ENCODE measurements at places on chromosomes 2 and 18.

GRCh38 chr18:9426753-9427152, 48.6 kb upstream of the RALBP1 start:
- no peak for DNase-seq

DNA sequence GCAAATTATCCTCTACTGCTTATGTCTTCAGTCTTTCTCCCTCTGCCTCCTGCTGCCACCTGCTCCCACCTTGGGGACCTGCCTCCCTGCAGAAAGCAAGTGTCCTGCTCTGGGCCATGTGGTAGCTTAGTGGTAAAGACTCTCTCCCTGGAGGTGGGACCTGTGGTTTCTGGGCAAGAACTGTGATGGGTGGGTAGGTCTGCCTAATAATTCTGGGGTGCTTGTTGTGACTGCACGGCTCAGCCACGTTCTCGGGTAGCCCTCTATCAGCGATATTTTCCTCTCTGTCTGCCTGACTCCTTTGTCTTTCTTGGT, 16.4 kb upstream of the CD28 start:
- DNase-seq: no peak

- DNase-seq: no peak
Observed at GRCh38 chr2:120958623-120959366, 223.1 kb downstream of the GLI2 start.

DNA sequence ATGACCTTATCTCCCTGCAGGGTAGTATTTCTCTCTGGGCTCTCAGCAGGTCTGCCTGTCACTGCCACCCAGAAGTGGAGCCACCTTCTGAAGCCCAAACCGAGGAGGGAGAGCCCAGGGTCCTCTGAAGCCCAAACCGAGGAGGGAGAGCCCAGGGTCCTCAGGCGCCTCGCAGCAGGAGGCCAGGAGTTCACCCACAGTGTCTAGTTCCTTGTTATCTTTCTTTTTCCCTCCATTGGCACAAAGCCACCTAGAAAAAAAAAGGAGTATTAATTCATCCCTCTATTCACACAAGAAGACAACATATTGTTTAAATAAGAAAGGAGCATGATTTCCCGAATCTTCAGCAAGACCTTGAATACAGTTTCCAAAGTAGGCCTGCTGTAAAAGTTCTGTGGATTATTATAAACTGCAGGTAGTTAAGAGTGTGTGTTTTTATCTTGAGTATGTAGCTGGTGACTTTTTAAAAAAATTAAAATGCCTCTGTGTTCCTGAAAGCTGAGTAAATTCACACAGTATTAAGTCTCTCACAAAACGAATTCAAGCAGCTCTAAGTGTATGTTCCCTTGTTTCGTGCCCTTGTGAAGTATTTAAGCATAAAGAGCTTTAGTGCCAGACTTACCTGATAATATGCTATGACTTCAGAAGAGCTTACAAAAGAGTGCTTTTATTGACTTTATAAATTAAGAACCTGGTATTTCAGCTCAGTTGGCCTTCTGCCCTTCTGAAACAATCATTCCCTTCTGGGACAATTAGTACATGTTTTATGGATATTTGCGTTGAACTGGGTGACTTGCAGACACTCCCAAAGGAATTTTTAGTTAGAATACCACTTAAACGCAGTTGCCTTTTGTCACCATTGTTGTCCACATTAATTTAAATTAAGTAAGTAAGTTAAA, 11.7 kb upstream of the GRHL1 start:
- no peak for DNase-seq

DNA sequence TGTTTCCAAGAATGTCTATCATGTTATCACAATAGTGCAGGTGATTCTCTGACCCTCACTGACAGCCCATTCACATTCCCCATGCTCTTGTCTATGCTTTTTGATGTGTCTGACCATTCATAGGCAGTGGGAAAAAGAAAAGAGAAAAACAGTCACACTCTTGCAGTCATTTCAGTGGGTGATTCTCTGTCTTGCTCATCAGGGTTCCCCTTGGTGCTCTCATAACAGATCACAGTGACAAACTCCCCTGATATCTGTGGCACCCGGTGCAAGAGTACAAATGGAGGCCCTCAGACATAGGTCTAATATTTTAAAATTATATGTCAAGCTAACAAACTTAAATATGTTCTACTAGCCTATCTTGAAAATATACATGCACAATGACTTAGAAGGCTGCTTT, 72.7 kb upstream of the PPP1CB start:
- no peak for DNase-seq

DNA sequence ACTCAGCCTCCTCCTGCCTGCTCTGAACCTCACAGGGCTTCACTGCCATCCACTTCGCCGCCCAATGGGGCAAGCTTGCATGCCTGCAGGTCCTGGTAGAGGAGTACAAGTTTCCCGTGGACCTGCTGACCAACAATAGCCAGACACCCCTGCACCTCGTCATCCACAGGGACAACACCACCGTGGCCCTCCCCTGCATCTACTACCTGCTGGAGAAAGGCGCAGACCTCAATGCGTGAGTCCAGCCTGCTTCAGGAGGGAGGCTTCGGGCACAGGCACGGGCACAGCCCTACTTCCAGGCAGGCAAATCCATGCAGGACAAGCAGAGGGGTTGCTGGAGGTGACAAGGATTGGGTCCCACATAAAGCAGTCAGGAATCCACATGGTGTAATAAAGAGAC, 1.2 kb downstream of the ANKRD53 start:
- no peak for DNase-seq

DNA sequence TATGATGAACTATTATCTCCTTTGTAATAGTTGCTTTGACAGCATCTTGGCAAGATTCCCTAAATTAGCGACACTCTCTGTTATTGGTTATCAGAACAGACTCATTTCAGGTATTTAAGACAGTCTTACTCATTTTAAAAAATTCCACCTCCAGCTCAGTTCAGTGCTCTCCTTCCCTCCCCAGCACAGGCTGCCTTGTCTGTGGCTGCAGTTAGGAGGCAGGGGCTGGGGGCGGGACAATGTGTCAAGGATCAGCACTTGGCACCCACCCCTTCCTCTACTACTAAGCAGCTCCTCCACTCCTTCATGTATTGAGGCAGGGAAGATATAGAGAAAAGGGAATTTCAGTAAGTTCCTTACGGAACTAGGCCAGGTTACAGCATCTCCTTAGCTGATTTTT, 85.0 kb downstream of the VSNL1 start:
- DNase-seq: no peak

DNA sequence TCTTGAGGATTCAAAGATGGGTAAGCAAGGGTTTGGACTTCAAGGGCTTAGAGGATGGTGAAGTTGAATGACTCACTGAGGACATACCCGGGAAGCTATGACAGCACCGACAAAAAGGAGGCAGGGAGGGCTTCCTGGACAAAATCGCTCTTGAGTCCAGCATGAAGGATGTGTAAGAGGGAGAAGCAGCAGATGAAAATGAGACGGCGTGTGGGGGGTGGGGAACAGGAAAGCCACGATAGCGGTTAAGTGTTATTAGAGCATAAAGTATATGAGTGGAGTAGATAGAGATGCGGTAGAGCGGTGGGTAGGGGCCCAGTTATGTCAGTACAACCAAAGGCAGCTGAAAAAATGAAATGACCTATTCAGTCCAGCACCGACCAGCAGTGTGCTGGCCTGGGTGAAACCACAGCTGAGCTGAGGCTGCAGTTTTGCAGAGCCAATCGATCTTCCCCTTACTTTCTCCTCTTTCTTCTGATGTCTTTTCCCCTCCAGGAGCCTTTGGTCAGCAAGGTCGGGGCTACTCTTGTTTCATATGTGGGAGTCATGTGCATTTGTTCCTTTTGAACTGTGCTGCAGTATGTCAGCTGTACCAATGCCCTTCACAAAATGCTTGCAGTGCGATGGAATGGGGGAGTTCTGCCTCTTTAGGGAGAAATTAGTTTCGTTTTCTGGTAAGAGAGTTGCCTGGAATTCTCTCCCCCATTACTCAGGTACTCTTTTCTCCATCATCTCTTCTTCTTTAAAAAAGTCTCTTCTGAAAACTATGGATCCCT, 2.0 kb upstream of the THUMPD2 start:
- DNase-seq: no peak

DNA sequence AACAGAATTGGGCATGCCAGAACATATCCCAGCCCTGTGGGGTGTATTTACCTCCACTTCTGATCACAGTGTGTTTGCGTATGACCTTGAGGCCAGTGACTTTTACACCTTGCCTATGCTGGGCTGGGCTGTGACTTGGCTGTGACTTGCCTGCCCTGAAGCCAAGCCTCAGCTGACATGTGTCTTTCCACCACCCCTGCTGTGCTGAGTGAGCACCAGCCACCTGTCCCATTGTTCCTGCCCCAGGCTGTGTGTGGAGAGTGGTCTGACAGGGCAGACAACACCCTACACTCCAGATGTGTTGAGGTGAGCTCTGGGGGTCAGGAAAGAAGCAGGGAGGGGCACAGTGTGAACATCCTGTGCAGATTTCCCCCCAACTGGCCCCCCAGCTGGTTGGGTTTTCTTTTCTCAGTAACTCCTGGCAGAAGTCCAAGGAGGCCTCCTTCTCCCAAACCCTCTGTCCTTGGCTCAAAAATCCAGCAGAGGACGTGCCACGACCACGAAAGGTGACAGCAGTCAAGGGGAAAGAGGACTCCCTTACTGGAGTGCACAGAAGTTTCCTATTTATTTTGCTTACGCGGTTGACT, 5.1 kb upstream of the STEAP3 start:
- peak; percentile 99 for DNase-seq

GRCh38 chr2:5674026-5674340, 18.2 kb upstream of the SOX11 start:
- no peak for DNase-seq

DNA sequence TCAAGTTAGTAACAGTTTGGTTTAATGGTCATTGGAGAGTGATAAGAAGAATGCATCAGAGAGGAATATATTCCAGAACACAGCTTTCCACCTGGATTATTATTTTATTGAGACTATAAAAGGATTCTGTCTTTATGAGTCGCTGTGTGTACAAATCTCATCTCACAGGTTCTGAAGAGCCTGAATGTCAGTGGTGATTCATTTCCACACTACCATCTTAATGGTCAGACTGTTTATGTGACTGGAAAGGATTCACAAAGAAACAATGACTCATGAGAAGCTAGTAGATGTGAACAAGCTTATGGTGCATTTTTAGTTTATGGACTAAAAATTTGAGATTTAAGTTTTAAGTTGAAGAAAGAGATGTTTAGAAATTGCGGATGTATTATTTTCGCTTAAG, 685.4 kb upstream of the NRXN1 start:
- no peak for DNase-seq

- no peak for DNase-seq
Observed at GRCh38 chr2:95043300-95044093, 18.0 kb downstream of the MAL start.

- DNase-seq: peak; percentile 6
Observed at GRCh38 chr2:219344751-219345430, 12.3 kb upstream of the RESP18 start.

- peak; percentile 71 for DNase-seq
Observed at GRCh38 chr18:45690975-45691815, 32.8 kb upstream of the SLC14A1 start.

DNA sequence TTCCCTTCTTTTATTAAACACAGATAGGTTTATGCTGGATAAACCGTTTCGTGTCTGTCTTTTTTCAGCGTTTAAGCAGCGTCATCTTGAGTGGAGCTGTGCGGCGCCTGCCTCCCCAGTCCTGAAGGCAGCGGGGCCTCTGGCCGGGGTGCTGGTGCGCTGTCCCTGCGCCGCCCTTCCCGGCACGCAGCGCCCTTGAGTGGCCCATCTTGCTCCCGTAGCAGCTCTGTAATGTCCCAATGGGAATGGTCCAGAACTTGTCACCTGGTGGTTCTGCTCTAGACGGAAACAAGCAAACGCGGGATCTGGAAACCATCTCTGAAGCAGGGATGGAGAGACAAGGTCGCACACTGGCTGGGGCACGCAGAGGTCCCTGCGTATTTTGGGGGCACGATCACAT, 24.5 kb downstream of the PRELID3A start:
- no peak for DNase-seq

DNA sequence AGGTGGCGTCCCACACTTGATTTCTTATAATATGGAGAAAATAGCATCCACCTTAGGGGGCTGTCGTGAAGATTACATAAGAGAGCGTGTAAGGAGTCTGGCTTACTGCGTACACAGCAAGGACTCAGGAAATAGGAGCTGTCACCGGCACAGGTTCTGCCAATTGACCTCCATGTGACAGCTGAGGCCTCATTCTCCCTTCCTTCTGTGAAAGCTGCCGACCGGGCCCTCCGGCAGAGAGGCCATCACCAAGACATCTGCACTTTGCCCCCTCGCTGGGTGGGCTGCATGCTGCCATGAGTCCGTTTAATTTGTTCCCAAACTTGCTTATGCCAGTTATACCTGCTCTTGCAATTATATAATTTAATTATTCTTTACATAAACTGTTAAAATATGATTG, 27.7 kb downstream of the HS1BP3 start:
- no peak for DNase-seq

- DNase-seq: no peak
Observed at GRCh38 chr2:39264733-39265132, 21.0 kb upstream of the CDKL4 start.

- DNase-seq: no peak
Observed at GRCh38 chr2:3440477-3440876, 61.0 kb downstream of the TRAPPC12 start.

- DNase-seq: no peak
Observed at GRCh38 chr2:105056245-105056644, 18.4 kb downstream of the MRPS9 start.

GRCh38 chr2:157466764-157467163, 22.9 kb upstream of the CYTIP start:
- no peak for DNase-seq

DNA sequence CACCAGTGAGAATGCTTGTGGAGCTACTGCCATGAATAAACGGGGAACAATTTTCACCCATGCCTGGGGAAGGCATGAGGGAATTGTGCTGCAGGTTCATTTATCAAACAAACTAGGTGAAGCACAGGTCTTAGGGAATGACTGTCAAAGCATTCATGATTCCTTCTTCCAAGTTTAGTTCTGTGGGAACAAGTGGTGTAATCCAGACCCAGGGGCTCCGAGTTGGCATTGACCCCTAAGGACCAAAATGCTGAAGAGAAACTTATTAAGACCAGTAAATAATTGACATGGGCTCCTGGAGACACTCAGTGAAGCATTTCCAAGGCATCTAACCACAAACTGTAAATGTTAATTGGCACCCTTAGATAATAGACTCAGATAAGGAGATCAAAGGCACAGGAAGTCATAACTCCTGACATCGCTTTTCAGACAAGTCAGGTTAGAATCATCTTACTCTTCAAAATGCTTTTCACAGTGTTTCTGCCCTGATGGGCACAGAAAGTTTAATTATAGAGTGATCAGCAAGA, 96.9 kb downstream of the SPP2 start:
- peak; percentile 45 for DNase-seq

GRCh38 chr2:189258616-189259365, 79.2 kb upstream of the COL5A2 start:
- DNase-seq: no peak

GRCh38 chr2:10922307-10923007, 10.7 kb downstream of the KCNF1 start:
- DNase-seq: no peak

GRCh38 chr2:106816974-106817373, 69.0 kb downstream of the ST6GAL2 start:
- no peak for DNase-seq

- DNase-seq: no peak
Observed at GRCh38 chr18:39724652-39725051, 2159.1 kb upstream of the CELF4 start.

GRCh38 chr2:110100480-110100879, 15.1 kb downstream of the MALL start:
- no peak for DNase-seq
